ENCODE measurements at places on chromosomes 6 and 20.

- no peak for DNase-seq
Measured at GRCh38 chr6:32424589-32425300, 14.9 kb upstream of the HLA-DRA start.

DNA sequence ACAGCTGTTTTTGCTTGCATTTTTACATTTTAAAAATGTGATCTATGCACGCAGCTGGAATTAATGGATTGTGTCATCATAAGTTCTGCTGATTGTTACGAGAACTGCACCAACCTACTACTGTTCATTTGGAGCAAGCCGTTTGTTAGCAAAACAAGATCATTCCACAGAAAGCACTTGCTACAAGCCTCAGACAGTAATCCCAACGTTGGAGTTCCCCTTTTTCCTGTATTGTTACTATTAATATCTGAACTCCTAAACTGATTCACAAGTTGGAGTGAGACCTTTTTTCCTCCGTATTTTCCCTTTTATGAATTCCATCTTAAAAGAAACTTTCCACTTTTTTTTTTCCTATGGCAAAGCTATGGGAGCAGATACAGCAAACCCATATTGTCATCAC, 3.5 kb downstream of the TENT5A start:
- no peak for DNase-seq

GRCh38 chr6:147248859-147249258, 44.6 kb downstream of the STXBP5 start:
- DNase-seq, result no peak

- no peak for DNase-seq
Measured at GRCh38 chr6:25329161-25329817, 50.1 kb downstream of the CARMIL1 start.

GRCh38 chr6:81609736-81610135, 142.7 kb downstream of the TENT5A start:
- DNase-seq, result no peak

DNA sequence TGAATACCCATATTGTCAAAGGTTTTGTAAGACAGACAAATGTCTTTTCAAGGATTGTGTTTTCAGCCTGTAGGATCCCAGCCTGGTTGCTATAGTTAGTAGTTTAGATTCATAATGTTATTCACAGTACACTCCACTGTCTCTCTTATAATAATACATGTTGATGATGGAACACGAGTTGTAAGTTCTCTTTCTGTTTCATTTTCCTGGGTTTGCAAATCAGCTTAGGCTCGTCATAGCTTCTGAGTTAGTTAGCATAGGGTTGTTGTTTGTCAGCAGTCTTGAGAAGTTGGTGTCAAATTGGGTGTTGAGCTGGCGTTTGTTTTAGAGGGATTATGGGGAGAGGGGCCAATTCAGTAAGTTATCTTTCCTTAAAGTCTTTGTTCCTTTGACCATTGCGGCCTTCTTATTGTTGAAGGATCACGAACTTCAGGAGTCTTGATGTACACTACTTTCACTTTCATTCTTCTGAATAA, 45.8 kb downstream of the QKI start:
- no peak for DNase-seq

DNA sequence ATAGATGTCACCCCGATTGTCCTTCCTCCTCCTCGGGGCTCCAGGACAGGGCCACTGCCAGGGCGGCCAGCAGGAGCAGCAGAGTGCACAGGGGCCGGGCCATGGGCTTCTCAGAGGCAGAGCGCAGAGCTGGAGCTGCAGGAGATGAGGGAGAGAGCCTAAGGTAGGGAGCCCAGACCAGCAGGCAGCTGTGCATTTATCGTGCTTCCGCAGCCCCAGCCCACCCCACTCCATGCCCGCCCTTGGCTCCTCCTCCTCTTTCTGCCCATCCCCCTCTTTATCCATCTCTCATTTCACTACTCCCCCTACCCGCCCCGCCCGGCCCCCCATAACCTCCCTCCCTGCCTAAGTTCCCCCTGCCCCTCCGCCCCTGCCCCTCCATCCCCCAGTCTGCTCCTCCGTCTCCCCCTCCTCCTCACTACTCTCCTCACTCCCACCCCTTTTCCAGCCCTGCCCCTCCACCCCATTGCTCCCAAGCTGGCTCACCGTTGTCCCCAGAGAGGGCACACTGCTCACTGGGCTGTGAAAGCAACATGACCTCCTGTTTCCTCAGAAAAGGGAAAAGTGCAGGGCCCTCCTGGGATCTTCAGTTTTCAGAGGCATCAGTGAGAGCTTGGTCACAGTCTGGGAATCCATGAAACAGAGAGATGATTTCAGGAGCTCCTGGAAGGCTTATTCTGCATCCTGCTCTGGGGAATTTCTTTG, 25.5 kb upstream of the CST1 start:
- no peak for DNase-seq
